ENCODE measurements at places on chromosomes 4 and X.

GRCh38 chr4:106258145-106259045 is 57.6 kb downstream of the TBCK start:
- no peaks in the 10 kb centered on the region for H3K4me1 ChIP-seq
- no peak overlapping the region for H3K27ac ChIP-seq
- H3K27me3 ChIP-seq, result no peaks in the 10 kb centered on the region
- H3K4me3 ChIP-seq, result no peak overlapping the region

DNA sequence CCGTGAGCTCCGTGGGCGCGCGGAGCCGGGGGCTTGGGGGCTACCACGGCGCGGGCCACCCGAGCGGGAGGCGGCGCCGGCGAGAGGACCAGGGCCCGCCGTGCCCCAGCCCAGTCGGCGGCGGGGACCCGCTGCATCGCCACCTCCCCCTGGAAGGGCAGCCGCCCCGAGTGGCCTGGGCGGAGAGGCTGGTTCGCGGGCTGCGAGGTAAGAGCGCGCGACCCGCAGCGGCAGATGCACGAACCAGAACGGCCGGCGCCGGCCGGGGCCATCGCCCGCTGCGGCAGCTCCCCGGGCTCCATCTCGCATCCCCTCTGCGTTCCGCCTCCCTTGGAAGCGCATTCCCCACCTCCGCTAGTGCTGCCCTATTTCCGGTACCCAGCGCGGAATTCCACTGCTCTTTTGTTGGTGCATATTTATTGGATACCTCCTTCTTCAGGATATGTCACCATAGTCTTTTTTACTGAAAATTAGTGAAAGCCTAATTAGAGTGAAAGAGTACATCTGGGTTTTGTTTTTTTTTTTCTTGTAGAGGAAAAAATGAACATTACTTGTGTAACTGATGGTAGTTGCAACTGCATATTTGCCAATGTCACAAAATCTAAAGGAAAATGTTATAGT is 797 bp downstream of the PKD2 start:
- no peaks in the 10 kb centered on the region for H3K36me3 ChIP-seq
- no peaks in the 10 kb centered on the region for H3K4me1 ChIP-seq
- peak overlapping the region; percentile 72 for H3K27ac ChIP-seq
- peak overlapping the region; percentile 90 for H3K4me3 ChIP-seq

GRCh38 chr4:26022346-26023202 is 108.6 kb downstream of the SMIM20 start:
- H3K4me1 ChIP-seq, result no peaks in the 10 kb centered on the region
- H3K27me3 ChIP-seq, result no peaks in the 10 kb centered on the region
- H3K4me3 ChIP-seq, result no peak overlapping the region

GRCh38 chr4:14924812-14925344 is 77.4 kb upstream of the CPEB2 start:
- H3K4me3 ChIP-seq, result no peak overlapping the region
- no peak overlapping the region for H3K27ac ChIP-seq
- H3K27me3 ChIP-seq, result no peaks in the 10 kb centered on the region
- no peaks in the 10 kb centered on the region for H3K36me3 ChIP-seq
- DNase-seq, result no peak

- H3K36me3 ChIP-seq, result no peaks in the 10 kb centered on the region
- DNase-seq, result no peak
- no peaks in the 10 kb centered on the region for H3K27me3 ChIP-seq
- no peak overlapping the region for H3K27ac ChIP-seq
Measured at GRCh38 chr4:37224854-37225253, 19.7 kb upstream of the NWD2 start.

DNA sequence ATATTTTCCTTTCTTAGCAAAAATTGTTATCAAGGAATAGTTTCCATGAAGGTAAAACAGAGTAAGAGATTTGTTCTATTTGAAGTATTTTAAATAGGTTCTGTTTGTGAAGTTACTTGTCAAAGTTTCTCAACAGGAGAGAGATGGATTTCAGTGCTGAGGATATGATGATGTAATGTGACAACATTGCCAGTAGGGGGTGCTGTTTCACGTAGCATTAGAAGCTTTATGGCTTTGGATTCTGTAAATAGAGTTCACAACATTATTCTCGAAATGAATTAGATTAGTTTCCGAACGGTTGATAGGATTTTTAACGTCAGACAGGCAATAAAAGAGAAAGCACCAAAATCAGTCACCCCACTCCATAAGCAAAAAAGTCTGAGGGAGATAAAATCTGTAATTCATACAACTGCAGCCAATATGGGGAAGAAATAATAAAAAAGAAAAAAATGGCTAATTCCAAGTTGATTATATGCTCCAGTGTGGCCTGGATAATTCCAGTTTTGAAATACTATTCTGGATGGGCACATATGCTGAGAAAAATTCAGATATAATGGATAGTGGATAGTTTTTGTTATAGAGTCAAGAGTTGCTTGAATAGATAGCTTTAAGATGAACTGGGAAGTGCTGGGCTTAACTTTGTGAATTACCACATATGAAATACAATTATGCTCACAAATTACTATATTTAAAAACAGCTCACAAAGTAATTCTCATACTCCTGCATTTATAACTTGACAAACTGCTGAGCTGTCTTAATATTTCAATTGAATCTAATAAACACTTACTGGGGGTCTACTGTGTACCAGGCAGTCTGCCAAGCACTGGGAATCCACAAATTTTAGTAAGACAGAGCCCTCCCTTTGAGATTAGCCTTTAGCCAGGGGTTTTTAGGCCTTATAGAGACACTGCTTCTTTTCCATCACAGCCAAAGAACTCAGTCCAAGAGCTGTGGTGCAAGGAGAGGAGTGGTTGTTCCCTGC is 109.1 kb downstream of the GPAT3 start:
- no peak overlapping the region for H3K27ac ChIP-seq
- H3K36me3 ChIP-seq, result no peaks in the 10 kb centered on the region
- no peaks in the 10 kb centered on the region for H3K4me1 ChIP-seq
- no peak overlapping the region for H3K4me3 ChIP-seq
- DNase-seq, result no peak

DNA sequence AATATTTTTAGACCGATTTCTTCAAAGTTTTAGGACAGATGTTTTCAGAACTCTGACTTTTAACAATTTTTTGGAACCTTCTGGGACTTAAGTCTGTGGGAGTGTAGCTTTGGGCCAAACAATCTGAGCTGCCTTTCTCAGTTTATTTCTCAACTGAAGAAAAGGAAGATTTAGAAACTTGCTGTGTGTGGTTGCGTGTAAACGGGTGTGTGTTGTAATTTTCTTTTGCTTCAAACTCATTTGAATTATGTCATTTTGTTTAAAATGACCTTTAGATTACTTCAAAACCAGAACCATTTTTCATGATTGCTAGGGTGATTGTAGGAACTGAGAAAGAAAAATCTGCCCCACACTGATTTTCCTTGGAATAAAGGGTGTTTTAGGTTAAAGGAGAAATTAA is 577.7 kb upstream of the GALNTL6 start:
- H3K4me1 ChIP-seq, result no peaks in the 10 kb centered on the region
- H3K4me3 ChIP-seq, result no peak overlapping the region
- H3K36me3 ChIP-seq, result no peaks in the 10 kb centered on the region
- H3K27ac ChIP-seq, result no peak overlapping the region

DNA sequence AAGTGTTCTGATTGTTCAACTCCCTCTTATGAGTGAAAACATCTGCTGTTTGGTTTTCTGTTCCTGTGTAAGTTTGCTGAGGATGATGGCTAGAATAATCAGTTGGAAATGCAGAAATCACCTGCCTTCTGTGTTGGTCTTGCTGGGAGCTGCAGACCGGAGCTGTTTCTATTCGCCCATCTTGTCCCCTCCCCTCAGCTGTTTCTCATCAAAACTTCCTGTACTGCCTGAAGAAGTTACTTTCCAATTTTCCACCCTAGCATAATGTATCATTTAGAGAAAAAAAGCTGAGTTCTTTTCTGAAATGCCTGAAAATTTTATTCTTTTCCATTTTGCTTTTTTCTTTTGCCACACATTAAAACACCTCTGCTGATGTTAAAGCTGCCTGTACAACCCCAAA is 167.6 kb downstream of the TEX13A start:
- H3K4me3 ChIP-seq, result no peak overlapping the region
- H3K4me1 ChIP-seq, result no peaks in the 10 kb centered on the region
- no peaks in the 10 kb centered on the region for H3K27me3 ChIP-seq
- no peaks in the 10 kb centered on the region for H3K36me3 ChIP-seq

DNA sequence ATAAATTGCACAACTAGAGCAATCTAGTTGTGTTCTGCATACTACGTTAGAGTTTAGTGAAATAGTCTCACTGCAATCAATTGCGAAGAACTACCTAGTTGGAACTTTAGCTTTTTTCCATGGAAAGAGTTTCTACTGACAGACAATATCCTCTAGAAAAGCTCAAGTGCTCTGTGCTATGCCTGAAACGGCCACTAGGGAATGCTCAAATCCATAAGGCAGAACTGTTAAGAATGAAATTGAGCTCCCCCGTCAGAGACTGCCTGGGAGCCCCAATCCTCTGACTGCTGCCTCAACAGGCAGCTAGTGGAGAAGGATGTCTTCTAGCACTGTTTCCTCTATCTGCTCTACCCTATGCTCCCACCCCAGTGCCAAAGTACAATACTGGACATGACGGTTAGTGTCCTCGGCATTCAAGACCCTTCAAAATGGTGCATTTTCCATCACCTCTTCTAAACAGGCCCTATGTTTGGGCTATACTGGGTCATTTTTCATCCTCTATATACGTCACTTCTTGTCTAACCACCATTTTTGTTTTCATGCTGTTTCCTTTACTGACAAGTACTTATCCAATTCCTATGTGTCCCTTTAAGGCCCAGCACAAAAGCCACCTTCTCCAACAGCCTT is 35.3 kb downstream of the FRMD7 start:
- H3K4me3 ChIP-seq, result no peak overlapping the region
- no peaks in the 10 kb centered on the region for H3K27me3 ChIP-seq
- H3K27ac ChIP-seq, result no peak overlapping the region
- H3K4me1 ChIP-seq, result no peaks in the 10 kb centered on the region

All from colonic mucosa (tissue), 4 donors.